HAP-1 (cell line): ENCODE measurements at places on chromosomes 3 and 15.

DNA sequence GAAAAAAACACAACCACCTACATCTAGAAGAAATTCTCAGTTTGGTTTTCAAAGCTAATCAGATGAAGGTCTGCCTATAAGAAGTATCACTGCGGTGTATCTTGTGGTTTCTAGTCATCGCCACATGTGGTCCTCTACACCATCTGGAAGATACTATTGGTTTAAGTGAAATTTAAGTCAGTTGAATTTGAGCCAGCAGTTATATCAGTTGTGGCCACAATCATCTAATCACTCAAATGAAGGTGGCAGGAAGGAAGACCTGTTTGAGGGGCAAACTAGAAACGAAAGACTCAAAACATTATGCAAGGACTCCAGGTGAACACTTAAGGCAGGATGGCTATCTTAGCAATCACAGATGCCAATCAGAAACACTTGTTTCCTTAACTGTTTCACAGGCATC is 48.7 kb downstream of the ETV5 start:
- DNase-seq = no peak

DNA sequence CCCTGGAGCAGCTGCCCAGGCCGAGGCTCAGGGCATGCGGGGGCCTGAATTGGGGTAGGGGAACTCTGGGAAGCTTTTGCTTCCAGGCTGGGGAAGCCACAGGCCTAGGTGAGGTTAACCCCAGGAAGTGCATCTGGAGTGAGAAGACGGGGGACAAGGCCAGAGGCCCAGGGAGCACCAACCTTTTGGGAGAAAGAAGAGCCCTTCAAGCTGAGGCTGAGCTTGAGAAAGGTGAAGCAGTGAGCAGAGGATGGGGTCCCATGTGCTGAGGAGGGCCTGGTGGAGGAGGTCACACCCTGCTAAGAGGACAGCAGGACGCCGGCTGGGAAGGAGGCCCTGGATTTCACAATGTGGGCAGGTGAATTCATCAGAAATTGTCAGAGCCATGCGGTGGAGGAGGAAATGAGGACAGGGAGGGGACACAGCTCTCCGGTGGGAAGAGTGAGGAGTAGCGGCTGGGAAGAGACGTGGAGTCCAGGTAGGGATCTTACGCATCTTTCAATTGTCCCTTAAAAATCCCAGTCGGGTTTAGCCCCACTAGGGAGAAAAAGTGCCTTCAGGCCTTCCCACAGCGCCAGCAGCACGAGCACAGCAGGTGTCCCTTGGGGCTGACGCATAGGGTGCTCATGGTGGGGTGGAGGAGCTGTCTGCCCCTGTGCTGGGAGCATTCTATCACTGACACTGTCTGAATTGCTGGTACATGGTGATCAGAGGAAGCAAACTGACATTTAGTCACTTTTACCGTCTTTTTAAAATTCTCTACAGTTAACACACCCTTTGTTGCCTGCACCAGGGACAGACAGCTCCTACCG is 50.9 kb downstream of the HCN4 start:
- DNase-seq = no peak

DNA sequence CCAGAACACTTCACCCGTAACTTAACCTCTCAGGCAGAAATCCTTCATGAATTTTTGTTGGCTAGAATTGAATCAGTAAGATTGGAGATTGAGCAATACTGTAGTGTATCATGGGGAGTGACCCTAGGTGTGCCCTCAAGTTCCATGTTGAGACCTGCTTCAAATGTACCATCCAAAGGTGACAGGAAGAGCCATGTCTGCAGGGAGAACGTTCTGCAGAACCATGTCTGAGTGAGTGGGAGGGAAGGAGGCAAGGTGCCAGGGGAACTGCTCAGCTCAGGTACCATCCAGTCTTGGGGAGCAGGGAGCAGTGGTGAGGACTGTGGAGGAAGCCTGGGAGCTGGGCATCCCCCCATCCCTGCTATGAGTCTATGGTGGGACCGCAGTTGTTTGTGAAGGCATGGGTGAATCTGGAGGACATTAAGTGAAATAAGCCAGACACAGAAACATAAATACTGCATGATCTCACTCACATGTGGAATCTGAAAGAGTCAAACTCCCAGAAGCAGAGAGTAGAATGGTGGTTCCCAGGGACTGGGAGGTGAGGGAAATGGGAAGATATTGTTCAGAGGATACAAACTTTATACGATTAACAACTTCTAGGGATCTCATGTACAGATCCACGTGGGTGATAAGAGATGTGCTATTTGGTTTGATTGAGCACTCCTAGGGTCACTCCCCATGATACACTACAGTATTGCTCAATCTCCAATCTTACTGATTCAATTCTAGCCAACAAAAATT is 23.3 kb downstream of the CFAP161 start:
- DNase-seq = no peak

GRCh38 chr3:193165431-193166120 is 75.4 kb upstream of the PLAAT1 start:
- DNase-seq = peak; percentile 99

DNA sequence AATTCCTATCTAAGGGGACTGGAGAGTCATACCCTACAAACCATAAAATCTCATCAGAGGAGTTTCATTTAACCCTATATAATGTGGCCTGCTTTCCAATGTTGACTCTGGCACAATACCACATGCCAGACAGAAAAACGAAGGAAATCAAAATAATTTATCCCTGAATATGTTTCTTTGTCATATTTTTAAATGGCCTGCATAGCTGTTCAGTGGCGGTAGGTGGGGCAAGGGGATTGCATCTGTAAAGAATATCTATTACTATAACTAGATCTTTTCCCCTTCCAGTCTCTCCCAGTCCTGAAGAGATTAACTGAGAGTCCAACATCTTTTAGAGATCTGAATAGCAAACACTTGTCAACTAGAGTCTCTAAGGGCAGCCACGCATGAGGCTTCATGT is 278.1 kb upstream of the CTNNB1 start:
- no peak for DNase-seq

- DNase-seq = no peak
These were observed 13.7 kb downstream of the IQCH start for GRCh38 chr15:67267951-67268941.

DNA sequence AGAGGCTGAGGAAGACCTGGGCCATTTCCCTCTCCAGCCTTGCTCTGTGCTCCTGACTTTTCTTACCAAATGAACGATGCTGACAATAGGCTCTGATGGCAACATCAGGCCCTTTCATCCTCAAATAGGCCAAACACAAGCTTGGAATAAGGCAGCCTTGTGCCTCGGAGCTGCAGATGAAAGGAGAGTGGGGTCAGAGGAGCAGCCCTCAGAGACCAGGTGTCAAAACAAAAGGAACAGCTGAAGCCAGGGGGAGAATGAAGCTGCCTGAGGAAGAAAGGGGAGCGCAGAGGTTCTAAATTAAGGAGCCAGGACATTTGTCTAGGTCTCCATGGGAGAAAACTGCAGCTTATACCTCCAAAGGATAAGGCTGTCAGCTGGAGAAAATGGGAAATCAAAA is 5.1 kb downstream of the BFSP2 start:
- DNase-seq = no peak

DNA sequence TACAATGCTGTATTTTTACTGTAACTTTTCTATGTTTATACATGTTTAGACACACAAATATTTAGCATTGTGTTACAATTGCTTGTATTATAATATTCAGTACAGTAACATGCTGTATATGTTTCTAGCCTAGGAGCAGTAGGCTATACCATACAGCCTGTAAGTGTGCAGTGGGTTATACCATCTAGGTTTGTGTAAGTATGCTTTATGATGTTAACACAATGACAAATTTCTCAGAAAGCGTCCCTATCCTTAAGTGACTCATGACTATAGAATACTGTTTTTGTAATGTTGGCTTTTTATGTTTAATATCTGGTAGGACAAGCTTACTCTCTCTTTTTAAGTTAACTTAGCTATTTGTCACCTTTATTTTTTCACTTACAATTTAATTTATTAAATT is 127.5 kb upstream of the THRB start:
- DNase-seq = no peak

DNA sequence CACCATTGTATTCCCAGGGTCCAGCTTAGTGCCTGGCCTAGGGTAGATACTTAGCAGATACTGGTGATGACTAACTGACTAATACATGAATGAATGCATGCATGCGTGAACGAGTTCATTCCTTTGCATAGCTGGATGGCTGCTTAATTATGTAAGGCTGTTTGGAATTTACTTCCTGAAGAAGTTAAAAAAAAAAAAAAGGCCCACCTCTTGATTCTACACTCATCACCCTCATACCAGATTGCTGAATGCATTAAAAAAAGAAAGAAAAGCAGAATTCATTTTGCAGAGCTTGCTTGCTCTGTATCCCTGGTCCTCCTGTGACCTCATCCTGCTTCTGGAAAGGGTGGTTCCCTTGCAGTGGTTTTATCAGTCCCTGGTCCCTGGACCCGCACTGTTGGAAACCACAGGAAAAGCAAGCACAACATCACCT is 277.6 kb upstream of the CFAP20DC start:
- no peak for DNase-seq

DNA sequence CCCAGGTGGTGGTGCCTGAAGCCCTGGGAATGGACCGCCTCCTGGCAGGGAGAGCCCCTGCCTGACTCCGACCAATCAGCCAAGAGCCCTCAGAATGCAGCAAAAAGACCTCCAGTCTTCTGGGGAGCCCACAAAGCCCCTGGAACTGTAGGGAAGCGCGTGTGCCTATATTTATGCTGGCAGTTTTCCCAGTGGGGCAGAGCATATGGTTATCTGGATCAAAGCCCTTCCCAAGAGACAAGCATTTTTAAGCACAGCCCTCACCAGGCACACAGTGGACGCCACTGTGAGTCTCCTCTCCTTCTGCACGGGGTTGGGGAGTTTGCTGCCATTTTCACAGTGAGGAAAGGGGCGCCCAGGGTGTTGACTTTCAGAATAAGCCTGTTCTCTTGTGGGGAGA is 80.9 kb upstream of the RPL32 start:
- no peak for DNase-seq

GRCh38 chr3:172167892-172168648 is 128.7 kb downstream of the FNDC3B start:
- DNase-seq = no peak

DNA sequence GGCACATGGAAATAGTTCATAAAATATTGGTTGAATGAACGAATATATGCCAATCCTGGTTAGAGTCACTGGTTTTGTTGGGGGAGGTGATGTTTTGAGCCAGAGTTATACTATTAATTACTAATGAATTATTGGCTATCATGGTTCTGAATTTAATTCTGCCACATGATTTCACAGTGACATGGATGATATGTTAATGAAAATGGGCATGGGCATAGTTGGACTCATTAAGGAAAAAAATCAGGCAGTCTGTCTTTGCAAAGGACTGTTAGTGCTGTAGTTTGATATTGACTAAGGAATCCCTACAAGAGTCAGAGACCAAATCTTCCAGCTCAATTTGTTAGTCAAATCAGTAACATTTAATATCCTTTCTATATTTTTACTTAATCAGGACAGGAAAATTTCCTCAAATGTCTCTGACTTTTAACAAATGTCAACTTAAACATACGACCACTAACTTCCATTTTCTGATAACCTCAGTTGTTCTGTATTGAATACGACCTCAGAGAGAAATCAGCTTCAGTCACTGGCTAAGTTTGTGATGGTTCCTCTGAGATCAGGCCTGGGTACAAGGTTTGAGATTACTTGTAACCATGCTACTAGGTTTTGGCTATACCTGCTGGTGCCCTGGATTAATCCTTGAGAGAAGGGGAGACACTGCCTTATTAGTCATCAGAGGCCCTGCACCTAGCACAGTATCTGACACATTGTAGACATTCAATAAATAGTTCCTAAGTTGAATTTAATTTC is 13.3 kb downstream of the NFKBIZ start:
- DNase-seq = no peak

DNA sequence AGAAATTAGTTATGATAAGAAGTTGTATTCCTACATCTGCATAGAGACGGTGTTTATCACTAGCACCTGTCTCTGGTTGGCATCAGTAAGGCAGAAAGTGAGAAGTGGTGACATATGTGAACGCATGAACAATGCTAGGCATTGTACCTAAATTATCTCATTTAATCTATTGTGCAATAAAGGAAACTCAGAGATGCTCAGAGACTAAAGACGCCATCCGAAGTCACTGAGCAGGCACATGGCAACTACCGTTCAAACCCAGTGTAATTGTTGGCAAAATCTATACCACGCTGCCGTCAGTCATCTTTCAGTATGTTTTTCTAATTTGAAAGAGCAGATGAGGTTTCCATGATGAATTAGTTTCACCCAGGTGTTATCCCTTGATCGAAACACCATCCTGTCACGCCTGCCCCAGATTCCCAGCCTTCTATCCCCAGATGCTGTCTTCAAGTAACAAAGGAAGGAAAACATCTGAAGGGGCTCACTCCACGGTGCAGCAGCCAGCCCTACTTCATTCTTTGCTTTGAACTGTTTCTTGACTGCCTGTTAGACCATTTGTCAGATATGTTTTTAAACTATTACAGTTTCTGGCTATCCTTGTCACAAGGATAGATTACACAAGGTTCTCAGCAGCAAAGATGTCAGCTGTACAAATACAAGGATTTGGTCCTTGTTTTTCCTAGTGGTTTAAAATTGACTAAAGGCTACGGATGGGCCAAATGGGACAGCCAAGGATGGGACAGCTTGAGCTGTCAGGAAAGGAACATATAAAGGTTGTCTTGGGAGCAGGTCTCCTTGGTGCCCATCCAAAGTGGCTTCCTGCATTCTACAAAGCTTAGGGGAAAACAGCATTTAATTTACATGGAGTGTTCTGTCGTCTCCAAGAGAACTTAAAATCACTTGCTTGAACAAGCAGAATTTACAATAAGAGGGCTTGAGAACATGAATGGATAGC is 99.1 kb downstream of the TMEM108 start:
- DNase-seq = no peak

GRCh38 chr3:126490619-126491018 is 14.9 kb upstream of the ZXDC start:
- DNase-seq = no peak

- no peak for DNase-seq
These were observed 3.2 kb downstream of the ITGB5 start for GRCh38 chr3:124883766-124884473.

DNA sequence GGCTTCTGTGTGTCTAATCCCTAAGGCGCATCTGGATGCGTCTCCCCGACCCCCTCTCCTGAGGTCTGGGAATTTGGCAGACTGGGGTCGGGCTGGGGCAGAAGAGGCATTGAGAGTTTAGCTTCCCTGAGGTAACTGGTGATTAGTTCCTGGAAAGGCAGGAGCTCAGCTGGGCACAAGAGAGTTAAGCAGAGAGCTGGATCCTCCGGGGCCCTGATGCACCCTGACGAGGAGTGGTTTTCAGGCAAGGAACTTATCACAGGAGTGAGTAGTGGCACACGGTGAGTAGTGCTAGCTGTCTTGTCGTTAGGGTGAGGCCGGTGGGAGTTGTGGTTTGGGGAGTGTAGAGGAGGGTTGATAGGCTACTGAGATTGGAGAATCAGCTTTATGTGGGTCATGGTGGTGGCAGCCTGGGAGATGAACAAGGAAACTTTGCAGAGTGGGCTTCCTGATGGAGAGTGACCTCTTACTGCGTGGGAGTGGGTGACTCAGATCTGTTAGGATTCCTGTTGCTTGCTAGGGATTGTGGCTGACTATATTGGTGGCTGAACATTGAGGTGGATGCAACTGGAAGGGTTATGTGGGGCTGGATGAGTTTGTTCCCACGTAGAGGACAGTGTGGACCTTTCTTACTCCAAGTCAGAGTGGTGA is 897 bp downstream of the RAD54L2 start:
- DNase-seq = peak; percentile 15
